ENCODE measurements at places on chromosomes 4 and X.

- no peak for DNase-seq
Measured at GRCh38 chr4:83013420-83013867, 2.8 kb upstream of the LIN54 start.

DNA sequence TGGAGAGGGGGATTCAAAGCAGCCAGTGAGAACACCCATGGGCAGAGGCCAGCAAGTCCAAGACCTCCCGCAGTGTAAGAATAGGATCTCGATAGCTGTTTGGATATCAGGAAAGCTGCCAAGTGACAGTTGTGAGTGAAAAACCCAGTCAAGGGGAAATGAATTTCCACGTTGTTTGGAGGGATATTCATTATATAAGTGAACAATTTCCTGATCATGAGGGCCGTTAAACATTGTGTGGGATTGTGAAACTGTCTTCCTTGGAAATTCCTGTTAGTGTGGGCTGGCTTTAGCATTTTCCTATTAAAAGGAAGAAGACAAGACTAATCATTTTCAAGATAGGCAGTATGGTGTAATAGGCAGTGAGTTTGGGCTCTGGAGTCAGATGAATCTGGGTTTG, 15.0 kb downstream of the CLDN2 start:
- no peak for DNase-seq

DNA sequence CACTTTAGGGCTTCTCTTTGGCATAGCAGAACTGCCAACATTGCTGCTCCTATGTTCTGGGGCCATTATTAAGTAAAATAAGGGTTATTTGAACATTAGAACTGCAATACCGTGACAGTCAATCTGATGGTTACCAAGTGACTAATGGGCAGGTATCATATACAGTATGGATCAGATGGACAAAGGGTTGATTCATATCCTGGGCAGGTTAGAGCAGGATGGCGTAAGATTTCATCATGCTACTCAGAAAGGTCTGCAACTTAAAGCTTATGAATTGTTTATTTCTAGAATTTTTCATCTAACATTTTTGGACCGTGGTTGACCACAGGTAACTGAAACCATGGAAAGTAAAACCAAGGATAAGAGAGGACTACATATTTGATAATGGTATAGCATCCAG, 40.9 kb downstream of the BRCC3 start:
- DNase-seq: no peak

GRCh38 chr4:4427121-4427870, 40.4 kb downstream of the NSG1 start:
- no peak for DNase-seq

GRCh38 chr4:27910227-27910626, 1049.6 kb downstream of the STIM2 start:
- no peak for DNase-seq

- DNase-seq: no peak
Measured at GRCh38 chrX:150683536-150684146, 9.6 kb upstream of the MTMR1 start.

DNA sequence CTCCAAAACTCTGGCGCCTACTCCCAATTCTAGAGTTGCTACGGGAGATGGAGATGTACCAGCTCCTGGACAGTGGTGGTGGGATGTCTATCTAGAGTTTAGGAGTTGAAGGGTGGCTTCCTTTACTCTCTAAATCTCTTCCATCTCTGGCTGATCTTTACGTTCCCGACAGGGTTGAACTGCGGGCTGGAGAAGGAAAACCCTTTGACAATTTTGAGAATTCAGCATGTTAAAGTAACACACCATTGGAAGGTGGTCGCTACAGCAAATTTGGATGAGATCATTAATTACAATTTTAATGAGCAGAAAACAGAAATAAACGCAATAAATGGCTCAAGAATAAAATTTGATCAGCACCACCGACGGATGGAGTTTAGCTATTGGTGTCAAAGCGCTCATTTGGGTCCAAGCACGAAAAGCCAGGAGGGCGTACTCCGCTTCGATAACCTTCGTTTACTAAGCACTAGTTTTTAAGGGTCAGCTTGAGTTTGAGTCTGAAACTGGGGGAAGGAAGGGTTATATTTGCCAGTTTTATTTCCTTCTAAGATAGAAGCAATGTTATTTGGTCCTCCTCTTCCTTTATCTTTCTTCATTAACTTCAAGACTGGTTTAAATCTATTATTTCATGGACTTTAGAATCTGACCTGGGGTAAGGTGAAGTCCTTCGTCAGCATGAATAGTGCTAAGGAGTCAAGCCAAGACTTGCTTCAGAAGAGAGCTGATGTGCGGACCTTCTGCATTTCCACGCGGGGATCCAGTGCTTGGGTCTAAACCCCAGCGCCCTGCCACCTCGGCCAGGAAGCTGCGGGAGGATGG, 1.5 kb upstream of the NKX6-1 start:
- DNase-seq: no peak
